ENCODE measurements at places on chromosomes 7 and 10. TPM values are rescaled to one million over a fixed set of nuclear protein-coding genes. Genes with fewer than 3 reads are reported as not detected.

HMX2 gene
- 0.92 TPM for total RNA-seq

PTPRE gene
- total RNA-seq = 31.8 TPM

MAGI2 gene
- total RNA-seq = 118 TPM

MOSPD3 gene
- 11.3 TPM for total RNA-seq

ZNF239 gene
- 17.3 TPM for total RNA-seq

GHRHR gene
- total RNA-seq = 2.8 TPM

Measured in diencephalon (tissue), 1 donor.